NCI-H69 (cell line): ENCODE measurements at places on chromosomes 2 and 18.

GRCh38 chr2:7241041-7241745 is 324.0 kb downstream of the RNF144A start:
- DNase-seq: no peak

- DNase-seq: peak; percentile 10
Observed at GRCh38 chr2:32626639-32627221, 1.1 kb upstream of the TTC27 start.

- DNase-seq: no peak
Observed at GRCh38 chr18:54968807-54969206, 9.5 kb upstream of the CCDC68 start.

GRCh38 chr18:55488473-55488872 is 99.5 kb downstream of the TCF4 start:
- DNase-seq: peak; percentile 98

- DNase-seq: no peak
Observed at GRCh38 chr2:21761361-21761760, 637.6 kb downstream of the TDRD15 start.

GRCh38 chr18:49398331-49398730 is 62.1 kb downstream of the DYM start:
- no peak for DNase-seq

GRCh38 chr18:12995424-12995823 is 4.3 kb downstream of the CEP192 start:
- DNase-seq: no peak

GRCh38 chr2:150309311-150310080 is 178.0 kb downstream of the RND3 start:
- DNase-seq: no peak

- DNase-seq: no peak
Observed at GRCh38 chr2:59701271-59701994, 852.0 kb downstream of the BCL11A start.

DNA sequence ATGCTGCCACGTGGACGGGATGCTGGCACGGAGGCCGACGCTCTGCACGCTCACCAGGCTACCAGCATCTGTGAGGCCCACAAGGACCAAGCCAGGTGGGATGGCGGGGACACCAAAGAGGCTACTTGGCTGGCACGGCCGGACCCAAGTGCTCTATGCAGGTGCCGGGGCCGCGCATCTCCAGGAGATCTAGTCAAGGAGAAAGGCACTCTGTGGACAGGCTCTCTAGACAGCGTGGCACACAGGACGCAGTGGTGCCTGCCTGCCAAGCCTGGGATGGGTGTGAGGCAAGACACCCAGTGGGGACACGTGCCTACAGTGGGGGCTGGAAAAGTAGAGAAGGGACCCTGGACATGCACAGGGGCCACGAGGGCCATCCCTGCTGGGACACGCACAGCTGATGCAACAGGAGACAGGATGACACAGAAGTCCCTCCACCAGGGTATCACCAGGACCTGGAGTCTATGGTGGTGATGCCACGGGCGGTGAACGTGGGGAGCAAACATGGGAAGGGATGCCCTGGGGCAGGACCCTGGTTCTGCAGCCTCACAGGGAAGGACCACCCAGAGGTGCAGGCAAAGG is 28.5 kb downstream of the ZNF516 start:
- no peak for DNase-seq

DNA sequence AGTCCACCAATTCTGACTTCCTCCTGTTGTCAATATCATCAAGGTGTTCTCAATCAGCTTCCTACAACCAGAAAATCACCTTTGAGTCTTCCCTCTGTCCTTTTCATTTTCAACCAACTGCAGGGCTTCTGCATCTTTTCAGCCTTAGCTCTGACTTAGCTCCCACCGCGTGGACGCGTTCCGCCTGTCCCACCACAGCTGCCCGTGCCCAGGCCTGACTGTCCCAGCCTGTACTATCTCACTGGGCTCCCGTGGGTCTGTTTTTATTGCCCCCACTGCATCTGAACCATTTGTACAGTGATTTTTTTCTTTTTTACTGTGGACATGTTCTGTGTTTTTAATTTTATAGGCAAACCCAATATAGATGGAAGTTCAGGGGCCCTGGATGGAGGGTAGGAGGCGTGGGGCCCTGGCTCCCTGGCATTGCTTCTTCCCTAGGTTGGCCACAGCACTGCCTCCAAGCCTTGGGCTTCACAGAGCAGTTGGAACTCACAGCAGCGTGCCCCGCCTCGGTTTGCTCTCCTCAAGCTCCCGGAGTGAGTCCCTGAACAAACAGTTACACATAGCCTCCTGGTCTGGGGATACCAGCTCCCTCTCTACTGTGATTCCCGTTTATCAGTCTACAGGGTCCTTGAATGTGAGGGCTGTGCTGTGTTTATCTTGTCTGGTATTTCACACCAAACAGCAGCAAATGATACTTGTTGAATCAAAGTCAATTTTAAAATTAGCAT is 280.6 kb upstream of the PXDN start:
- DNase-seq: no peak

DNA sequence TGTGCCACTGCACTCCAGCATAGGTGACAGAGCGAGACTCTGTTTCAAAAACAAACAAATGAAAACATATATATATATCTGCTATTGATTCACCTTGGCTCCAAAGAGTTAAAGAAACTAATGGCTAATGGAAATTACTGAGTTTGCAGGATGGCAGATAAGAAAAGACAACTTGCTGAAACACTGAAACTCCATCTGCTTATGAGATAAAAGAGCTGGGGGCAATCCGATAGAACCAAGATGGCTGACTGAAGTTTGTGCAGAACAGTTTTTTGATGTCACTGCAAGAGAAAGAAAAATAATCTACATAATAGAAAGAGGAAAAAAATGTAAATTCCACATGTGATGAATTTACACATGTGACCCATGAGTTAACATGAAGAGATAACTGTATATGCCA is 88.2 kb downstream of the LRATD1 start:
- no peak for DNase-seq

DNA sequence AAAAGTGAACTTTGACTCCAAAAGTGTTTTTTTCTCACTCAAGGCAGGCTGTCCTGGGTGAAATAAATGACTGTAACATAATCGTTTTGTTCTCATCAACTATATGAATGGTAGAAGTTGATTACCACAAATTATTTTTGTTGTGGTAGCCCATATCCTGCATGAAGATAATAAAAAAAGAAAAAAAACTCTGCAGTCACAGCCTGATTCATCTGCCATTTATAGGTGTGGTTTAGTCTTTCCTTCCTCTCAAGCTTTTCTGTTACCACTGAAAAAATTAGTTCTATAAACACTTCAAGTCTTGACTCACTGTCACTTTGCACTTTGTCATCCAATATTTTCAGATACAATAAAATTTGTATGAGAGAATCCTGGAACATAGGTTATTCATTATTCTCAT is 522.0 kb downstream of the PLCL1 start:
- no peak for DNase-seq

- DNase-seq: peak; percentile 68
Observed at GRCh38 chr2:208638059-208638458, 231.5 kb downstream of the PTH2R start.
